ENCODE measurements at places on chromosomes 7 and 10. TPM values are rescaled to one million over a fixed set of nuclear protein-coding genes. Genes with fewer than 3 reads are reported as not detected.
A peak's percentile ranks its signal among the peaks of the same experiment; 100 is the strongest.

DNA sequence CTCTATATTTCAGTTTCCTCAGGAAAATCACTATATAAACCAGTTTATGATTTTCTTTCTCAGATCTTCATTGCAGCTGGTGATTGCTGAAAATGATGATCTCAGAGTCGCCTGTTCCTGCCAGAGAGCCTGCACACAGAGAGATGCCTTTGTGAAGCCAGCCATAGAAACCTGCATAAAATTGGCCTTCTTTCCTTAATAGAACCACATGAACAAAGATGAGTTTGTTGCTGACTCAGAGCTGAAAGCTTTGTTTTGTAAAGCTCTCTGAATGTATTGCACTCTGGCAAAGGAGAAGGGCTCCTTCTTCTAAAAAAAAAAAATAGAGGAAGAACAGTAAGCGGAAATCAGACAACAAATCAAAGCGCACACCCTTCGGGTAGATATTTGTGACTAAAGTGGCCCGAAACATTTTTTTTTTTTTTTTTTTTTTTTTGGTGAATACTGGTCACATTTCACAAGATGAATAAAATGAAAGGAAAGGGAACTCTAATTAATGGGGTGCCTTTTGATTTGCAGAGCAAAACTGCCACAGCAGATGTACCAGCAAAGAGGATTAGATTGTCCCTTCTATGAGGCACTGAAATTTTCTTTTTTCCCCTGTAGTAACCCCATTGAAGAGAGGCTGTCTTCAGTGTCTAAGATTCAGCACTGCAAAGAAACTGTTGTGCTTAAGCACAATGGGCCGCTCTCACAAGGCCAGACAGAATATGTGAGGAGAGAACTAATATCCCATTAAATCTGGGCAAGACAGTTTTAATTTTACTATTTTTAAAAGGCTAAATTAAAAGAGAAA lies 75.1 kb upstream of the PTPRZ1 start:
- no peak for DNase-seq

DNA sequence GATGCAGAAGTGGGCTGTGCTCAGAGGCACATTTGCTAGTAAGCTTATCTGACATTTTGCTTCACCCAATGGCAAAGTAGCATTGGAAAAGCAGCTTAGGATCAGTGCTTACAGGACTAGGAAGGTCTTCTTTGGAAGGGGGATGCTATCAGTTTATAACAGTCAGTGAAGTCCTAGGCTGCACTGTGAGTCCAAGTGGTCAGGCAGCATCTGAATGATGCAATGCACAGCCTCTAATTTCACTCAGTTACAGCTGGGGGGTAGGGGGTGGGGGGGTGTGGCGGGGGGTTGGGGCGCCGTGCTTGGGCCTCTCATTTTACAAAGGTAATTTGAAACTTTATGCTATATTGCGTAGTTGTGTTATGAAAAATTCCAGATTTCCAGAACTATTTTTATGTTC lies 652.3 kb upstream of the MGMT start:
- no peak for DNase-seq

DNA sequence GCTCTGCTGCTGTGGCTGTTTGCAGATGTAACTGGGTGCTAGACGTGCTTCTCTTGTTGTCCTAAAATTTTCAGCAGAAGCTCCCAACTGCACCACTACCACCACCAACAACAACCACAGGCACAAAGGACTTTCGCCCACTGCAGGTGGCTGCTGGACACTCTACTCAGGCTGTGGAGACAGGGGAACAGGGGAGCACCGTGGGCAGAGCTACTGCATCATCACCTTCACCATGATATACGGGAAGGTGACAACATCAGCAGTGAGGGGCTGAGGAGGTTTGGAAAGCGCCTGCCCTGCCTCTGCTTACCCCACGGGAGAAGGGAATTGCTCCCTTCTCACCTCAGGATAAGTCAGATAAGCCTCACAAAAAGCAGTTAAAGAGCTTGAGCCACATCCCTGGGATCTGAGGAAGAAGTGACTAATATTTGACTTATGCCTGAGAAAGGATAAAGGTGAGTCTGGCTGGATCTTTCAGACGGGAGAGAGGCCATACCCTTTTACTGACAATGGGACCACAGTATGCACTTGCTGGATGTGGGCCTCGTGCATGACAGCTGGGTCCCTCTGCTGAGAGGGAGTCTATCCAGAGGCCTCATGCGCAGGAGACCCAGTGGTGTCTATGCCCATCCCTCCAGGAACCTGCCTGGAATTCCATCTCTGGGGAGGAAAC lies 217.6 kb downstream of the KLF6 start:
- no peak for DNase-seq

The SORCS3 gene
- total RNA-seq, result not detected

DNA sequence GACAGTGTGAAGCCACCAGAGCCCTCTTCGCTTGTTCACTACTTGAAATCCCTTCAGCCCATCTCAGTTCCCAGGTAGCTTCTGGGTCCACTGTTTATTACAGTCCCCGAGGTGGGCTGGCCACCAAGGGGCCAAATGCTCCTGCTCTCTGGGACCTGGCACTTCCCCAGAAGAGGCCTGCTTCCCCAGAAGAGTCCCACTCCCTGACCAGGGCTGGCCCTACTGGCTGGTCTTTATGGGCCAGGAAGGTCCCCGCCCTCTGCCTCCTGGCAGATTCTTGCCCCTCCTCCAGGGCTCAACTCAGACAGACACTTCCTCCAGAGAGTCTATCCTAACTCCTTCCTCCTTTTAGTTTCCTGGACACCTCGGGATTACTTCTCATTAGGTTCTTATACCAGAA lies 70.7 kb upstream of the LRRC18 start:
- DNase-seq, result no peak

DNA sequence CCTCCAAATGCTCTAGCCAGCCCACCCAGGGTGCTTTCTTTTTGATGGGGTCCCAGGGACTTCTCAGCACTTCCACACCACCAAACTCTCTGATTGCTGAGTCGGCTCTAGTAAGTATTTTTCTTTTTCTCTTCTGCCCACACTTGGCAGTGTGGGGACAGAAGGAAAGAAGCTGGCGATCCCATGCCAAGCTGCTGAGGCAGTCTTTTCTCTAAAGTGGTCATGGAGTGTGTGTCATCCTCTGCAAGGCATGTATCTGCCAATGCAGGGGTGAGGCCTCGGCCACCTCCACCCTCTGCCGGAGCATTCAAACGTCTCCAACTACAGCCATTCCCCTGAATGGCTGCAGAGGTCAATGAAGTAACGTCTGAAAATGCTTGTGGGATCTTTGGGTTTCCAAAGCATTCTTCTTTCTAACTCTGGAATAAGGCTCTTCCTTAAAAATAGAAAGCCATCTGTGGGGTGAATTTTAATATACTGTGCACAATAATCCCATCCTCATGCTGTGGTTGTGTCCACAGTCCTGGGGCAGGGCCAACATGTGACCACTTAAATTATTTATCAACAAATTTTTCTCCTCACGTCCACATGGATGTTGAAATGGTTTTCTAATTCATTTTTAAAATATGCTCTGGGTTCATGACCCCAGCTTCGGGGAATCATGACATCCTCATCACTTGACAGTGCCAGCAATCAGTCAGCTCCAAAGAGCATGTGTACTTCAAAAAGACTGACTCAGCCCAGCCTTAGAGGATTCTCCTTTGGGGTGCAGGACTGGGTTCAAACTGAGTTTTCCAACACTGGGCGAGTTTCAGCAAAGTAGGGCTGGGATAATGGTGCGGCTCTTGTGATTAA lies 171.3 kb upstream of the ITGB1 start:
- no peak for DNase-seq

- DNase-seq, result peak; percentile 10
Measured at GRCh38 chr7:113159746-113160339, 41.5 kb upstream of the SMIM30 start.

- DNase-seq, result no peak
Measured at GRCh38 chr7:151661587-151661986, 141.9 kb upstream of the RHEB start.

- DNase-seq, result no peak
Measured at GRCh38 chr10:112701211-112701877, 248.7 kb upstream of the TCF7L2 start.

DNA sequence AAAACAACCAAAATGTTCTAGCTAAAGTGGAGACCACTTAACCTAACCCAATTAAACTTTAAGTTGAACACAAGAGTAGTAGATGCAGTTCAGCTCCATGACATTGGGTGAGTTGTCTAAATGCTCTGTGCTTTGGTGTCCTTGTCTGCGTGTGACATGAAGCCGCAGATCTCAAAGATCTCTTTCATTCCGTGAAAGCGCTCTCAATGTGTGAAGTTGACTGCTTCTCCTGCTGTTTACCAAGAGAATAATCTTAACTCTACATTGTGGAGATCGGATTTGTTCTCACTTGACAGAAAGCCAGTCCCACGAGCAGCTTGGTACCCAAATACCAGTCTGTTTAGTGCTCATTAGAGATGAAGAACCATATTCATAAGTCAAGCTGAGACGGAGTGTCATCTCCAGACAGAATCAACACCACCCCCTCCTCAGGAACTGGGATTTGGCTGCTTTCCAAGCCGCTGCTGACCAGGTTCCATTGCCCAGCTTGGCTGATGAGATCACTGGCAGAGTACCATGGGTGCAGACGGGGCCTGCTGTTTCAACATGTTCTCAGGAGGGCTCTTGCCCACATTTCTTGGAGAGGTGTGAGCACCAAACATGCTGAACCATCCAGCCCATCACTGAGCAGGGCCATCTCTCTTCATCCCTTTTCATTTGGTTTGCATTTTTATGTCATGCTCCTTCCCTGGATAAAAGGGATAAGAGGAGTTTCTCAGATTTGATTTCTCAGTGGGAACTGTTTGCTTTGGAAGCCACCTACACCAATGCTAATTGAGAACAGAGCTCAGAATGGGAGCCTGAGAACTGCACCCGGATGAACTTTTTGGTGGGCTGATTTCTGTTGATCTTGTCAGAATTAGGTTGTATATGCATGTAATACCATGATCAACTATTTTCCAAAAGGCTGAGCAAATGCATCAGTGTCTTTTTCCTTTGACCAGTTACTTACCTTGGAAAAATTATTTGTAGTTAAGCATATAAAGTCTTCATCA lies 95.8 kb upstream of the AGBL3 start:
- DNase-seq, result no peak

The MAT1A gene
- total RNA-seq, result not detected

- DNase-seq, result no peak
Measured at GRCh38 chr10:48614481-48615390, 9.9 kb upstream of the ARHGAP22 start.

DNA sequence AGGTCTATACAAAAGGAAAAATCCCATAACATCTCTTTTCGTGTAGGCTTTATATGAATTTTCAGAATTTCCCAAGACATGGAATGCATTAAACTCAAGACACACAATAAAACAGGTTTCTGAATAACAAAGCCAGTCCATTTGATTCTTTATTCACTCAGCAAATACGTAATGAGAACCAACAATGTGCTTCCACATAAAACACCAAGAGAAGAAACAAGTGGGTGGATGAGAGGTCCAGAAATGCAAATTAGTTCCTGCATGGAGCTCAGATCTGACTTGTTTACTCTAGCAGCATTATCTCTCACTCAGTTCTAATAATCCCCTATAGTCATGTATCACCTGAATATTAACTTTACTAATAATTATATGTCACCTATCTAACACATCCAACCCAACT lies 249.5 kb downstream of the LRRTM3 start:
- DNase-seq, result no peak

DNA sequence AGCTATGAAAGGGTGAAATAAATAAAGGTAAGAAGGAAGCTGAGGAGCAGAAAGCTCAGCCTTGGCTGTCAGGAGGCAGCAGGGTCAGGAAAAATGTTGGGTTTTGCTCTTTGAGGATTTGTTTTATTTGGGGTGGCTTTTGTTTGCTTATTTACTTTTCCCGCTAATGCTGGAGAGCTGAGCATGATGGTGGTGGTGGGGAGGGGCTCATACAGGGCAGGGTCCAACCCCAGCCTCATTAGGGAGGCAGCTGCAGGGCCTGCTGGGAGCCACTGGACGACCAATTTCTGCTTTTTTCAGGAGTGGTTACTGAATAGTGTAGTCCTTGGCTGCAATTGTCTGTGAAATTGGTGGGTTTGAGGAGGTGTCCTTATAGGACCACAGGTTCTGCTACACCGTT lies 36.3 kb downstream of the CCM2 start:
- DNase-seq, result no peak

The SLC16A9 gene
- 0.84 TPM for total RNA-seq

The CFAP43 gene
- not detected for total RNA-seq

The GPR22 gene
- not detected for total RNA-seq

GRCh38 chr7:150695654-150696053 lies 10.1 kb downstream of the GIMAP2 start:
- DNase-seq, result no peak

The JAZF1 gene
- total RNA-seq, result 3.4 TPM
